ENCODE measurements at places on chromosomes 5 and 9.

DNA sequence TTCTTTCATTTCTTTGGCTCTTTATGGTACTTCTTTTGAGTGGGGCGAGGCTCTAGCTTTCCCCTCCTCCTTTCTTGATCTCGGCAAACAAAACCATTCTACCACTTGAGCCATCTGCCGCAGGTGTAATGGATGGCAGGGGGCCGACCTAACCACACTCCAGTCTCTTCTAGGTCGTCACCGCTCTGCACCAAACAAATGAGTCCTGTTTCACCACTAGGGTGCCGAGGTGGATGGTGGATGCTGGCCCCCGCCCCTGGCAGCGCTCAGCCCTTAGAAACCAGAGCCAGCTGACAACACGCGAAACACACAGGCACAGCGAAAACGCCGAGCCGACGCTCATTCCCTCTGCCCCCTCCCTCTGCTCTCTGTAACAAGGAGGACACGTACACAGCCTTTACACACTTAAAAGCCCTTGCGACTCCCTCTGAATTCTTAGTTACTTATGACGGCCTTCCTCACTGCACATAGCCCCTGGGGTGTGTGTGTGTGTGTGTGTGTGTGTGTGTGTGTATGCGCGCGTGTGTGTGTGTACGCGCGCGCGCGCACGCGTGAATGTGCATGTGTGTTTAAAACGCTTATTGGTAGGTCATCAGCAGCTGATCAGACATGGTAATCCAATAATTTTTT is 199.4 kb downstream of the MEF2C start:
- no peak for DNase-seq

GRCh38 chr5:6458833-6459232 is 10.2 kb downstream of the UBE2QL1 start:
- DNase-seq, result no peak

DNA sequence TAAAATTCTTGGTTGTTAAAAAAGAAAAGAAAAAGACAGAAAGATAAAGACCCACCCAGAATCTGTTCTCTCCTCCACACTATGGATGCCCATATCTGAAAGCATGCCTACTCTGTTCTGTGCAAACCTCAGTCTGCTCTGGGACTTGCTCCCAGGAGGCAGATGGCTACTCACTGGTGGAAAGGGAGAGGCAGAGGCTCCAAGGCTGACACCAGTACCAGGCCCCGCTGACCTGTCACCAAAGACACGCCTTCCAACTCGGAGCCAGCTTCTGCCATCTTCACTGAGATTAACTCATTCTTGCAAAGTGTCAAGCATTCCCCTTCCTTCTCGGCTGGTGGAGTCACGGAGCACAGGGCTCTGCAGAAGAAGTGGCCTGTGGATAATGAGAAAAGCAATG is 21.6 kb downstream of the SH3TC2 start:
- no peak for DNase-seq

- DNase-seq, result no peak
Observed at GRCh38 chr9:106653213-106653612, 209.8 kb upstream of the ZNF462 start.

DNA sequence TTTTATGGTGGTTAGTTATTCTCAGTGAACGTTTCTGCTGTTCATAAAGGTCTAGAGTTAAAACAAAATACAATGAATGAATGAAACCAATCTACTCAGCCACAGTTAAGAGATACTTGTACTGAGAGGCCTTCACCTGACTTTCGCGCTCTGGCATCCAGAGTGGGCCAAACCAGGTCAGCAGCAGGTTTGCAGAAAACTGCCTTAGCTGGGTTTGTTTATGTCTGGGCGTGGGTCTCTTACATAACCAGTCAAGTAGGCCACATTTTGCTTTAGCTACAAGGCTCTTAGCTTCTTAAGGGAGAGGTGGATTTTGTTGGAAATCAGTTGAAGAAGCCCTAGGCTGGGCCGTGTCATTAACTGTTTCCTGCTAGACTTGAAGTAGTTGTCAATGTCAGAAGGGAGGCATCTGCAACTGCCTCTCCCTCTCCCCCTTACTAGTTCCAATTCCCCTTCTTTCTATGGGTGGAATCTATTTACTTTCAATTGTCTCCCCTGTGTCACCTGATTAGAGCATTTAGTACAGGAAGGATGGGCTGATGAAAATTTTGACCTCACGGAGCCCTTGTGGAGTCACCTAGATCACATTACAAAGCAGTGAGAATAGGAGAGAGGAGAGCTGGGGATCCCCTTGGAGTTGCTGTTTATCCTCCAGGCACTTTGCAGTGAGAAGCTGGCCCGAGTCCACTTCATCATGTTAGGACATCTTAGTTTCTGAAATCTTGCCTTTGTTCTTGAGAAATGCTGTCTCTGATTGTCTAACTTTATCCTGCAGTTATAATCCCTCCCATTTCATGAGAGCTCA is 200.5 kb downstream of the ARHGEF28 start:
- DNase-seq, result no peak

- DNase-seq, result no peak
Observed at GRCh38 chr5:114581136-114581535, 219.3 kb downstream of the KCNN2 start.

- no peak for DNase-seq
Observed at GRCh38 chr5:14298126-14298847, 155.1 kb downstream of the TRIO start.

- DNase-seq, result no peak
Observed at GRCh38 chr5:171486613-171487012, 67.2 kb downstream of the FGF18 start.

DNA sequence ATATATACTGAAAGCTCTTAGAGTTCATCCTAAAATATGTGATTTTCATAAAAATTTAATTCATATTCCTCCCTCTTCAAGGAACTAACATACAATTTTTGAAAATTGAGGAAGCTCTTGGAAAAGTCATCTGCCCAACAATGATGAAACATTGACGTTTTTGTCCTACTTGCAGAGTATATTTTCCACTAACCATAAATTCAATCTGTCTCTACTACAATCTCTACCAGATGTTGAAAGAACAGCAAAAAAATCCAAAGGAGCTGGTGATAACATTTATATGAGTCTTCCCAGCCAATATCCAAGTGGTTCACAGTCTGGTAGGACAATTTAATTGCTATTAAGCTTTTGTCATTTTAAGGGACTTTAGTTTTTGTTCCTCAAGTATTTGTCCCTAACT is 81.1 kb upstream of the NR3C1 start:
- no peak for DNase-seq

DNA sequence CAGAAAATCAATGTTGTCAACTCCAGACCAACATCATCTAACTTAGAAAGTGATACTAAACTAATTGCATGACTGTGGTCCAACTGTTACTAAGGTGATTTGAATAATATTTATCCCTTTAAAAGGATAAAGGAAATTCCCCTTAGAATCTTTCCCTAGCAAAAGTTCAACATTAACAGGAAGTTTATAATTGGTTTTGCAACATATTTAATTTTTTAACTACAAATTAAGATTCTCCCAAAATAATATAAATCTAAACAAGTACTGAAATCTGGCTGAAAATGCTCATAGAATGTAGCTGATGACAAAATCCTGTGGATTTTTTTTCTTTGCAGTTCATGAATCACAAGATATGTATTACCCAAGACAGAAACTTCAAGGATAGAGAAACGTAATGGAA is 151.4 kb downstream of the LPAR1 start:
- no peak for DNase-seq

DNA sequence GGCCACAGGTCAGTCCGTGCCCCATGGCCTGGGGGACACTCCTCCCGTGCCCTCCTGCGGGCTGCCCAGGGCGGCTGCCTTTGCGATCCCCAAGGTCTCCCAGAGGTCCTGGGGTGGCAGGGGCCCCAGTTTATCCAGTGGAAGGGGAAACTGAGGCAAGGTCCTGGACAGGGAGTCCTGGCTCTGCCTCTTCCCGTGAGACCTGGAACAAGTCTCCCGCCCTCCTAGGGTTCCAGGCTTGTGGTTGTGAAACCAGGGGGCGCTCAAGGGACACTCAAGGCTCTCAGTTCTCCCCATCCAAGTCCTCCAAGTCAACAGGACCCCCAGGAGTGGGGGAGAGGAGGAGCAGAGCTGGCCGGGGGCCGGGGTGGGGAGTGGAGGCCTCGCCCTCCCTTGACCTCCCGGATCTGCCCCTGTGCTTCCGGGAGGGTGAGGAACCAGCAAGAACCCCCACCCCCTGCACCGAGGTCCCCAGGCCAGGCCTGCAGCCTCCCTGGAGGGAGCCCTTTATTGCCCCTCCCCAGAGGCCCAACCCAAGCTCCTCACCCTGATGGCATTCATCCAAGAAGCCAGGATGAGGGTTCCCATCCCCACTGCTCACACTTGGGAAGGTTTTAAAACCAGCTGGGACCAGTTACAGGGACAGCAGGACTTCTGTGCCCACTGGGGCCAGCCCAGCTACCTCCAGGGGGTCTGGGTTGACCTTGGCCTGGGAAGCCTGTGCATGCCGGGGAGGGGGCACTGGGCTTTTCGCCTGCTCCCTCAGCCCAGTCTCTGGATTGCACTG is 24.7 kb upstream of the TMEM250 start:
- no peak for DNase-seq

DNA sequence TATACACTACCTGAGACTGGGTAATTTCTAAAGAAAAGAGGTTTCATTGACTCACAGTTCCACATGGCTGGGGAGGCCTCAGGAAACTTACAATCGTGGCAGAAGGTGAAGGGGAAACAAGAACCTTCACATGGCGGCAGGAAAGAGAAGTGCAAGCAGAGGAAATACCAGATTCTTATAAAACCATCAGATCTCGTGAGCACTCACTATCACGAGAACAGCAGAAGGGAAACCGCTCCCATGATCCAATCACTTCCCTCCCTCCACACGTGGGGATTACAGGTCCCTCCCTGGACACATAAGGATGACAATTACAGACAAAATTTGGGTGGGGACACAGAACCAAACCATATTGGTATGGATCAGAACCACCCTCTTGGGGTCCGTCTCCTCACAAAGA is 44.2 kb upstream of the SPIN1 start:
- no peak for DNase-seq

GRCh38 chr9:27423915-27424710 is 100.0 kb upstream of the IFNK start:
- DNase-seq, result no peak

DNA sequence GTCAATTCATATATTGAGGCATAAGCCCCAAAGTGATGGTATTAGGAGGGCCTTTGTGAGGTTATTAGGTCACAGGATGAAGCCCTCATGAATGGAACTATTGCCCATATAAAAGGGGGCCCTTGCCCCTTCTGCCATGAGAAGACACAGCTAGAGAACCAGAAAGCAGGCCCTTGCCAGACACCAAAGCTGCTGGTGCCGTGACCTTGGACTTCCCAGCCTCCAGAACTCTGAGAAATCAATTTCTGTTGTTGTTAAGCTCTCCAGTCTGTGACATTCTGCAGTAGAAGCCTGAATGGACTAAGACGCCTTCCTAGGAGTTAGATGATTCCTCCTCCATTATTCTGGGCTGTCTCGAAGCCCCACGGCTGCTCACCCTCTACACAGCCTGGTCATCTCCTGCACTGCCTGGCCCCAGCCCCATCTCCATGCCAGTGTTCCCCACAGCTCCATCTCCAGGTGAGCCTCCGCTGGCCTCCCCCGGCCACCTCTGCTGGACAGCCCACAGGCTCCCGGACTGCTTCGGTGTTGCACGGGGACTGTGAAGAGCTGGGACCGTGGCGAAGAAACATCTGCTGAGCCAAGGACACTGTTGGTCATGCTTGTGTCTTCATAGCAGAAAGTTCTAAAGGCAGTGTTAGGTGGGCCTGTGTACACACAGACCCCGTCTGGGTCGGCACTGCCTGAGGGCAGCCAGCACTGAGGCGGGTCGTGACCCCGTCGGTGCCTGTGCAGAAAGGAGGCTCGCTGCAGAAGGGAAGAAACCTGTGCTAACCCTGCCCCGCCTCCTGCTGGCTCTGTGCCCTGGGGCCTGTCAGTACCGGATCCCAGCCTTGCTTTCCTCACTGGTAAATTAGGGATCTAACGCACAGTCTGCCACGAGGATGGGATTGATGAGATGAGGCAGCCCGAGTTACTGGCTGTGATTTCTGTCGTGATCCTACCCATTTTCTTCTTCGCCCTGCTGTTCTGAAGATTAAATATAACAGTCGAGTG is 55.1 kb upstream of the CNOT6 start:
- DNase-seq, result no peak

DNA sequence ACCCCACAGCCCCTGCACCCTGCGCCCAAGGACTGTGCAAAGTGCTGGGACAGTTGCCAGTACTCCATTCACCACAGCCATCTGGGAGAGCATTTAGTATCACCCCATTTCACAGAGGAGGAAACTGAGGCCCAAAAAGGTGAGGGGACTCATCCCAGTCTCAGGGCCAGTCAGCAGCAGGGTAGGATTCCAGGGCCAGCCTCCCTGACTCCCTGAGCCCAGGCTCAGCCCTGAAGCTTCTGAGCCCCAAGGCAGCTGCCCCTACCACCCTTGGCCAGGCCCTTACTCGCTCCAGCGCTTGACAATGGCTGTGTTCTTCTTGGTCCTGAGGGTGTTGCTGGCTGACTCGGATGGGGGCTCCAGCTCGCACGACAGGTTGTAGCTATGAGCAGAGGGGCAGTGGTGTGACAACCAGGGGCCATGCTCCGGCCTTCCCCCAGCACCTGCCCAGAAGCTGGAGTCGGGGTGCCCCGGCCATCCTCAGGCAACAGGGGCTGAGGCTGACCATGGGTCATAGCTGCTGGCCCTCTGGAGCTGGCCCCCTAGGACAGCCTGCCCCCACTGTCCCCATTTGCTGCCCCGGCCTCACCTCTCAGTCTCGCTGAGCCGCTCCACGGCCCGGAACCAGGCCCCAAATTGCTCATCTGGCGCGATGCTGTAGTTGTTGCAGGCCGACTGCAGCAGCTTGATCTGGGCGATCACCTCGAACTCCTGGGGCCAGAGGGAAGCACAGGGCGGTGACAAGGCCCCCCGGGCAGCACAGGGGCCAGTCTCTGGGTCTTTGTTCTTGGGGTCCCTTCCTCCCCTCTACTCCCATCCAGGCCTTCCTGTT is 18.6 kb downstream of the RALGDS start:
- DNase-seq, result no peak

- no peak for DNase-seq
Observed at GRCh38 chr5:73266176-73266738, 93.3 kb downstream of the TMEM174 start.

DNA sequence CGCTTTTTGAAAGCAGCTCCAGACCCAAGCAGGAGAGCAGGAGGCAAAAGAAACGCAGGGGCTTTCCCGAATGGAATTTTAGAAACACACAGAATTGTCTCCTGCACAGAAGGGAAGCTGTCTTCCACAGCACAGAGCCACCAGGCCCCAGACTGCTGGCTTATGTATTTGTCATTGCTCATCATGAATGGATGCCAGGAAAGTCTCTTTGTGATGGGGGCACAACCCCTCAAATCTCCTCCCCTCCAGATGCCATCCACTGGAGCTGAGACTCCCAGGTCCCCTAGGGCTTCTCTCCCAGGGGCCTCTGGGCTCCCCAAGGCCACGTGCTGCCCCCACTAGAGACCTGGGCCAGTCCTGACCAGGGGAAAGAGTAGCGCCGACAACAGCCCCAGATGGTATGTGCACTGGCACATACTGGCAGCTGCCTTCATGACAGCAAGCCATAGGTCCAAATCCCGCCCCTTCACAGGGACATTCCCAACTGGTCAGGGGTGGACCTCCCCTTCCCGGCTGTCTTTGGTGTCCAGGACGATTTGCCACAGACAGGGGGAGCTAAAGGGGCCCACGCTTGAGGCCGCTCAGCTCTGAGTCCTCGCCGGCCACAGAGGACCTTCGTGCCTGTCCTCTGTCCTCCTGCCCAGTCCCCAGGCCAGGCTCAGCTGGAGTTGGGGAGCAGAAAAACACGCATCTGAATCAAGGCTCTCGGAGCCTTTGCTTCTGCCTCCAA is 127.8 kb downstream of the KCNIP1 start:
- DNase-seq, result no peak

Data from activated T-helper 2 cell treated with anti-CD3 and anti-CD28 coated beads, Interferon-gamma antibody, Interleukin-2, Interleukin-4, amounts not matched to agents 10 μg/mL and 5 μg/mL and 100 μg/mL, durations not matched to agents 14 hours and 24 hours and 36 hours (primary cell).